Dermis blood vessel endothelial cell (primary cell): ENCODE measurements at places on chromosomes 12 and 14.
A peak's percentile ranks its signal among the peaks of the same experiment; 100 is the strongest.

DNA sequence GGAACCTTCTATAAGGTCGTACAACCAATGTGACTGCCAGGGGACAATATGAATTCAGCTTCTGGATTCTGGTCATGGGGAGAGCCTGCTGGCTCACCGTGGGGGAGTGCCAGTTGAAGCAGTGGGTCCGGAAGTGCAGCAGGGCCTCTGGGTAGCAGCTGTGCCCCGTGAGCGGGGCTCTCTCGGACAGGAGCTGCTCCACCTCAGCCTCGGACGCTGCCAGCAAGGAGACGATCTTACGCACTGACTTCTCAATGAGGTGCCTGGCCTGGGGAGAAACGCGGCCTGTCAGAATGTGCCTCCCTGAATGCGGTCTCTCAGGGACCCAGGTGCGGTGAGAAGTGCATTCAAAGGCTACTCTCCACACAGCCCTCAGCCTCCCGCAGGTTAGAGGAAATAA, 42.0 kb downstream of the LGMN start:
- no peak for DNase-seq

GRCh38 chr14:79638672-79639266, 572.5 kb downstream of the DIO2 start:
- peak; percentile 1 for DNase-seq

- no peak for DNase-seq
These were observed 4.3 kb upstream of the NKX2-1 start for GRCh38 chr14:36524220-36524837.

- DNase-seq, result peak; percentile 27
These were observed 4.8 kb downstream of the CDKN1B start for GRCh38 chr12:12721814-12722434.

- peak; percentile 43 for DNase-seq
These were observed 68.6 kb upstream of the MAX start for GRCh38 chr14:65170768-65171507.
